DMS79 treated with DMSO at 0.1 percent for 48 hours (cell line): ENCODE measurements at places on chromosomes 12 and 14.

- DNase-seq = no peak
These were observed 16.9 kb upstream of the TFCP2 start for GRCh38 chr12:51189790-51190355.

GRCh38 chr14:44742202-44742601, 219.5 kb downstream of the KLHL28 start:
- no peak for DNase-seq

GRCh38 chr14:28097585-28097984, 669.0 kb upstream of the FOXG1 start:
- DNase-seq = no peak

DNA sequence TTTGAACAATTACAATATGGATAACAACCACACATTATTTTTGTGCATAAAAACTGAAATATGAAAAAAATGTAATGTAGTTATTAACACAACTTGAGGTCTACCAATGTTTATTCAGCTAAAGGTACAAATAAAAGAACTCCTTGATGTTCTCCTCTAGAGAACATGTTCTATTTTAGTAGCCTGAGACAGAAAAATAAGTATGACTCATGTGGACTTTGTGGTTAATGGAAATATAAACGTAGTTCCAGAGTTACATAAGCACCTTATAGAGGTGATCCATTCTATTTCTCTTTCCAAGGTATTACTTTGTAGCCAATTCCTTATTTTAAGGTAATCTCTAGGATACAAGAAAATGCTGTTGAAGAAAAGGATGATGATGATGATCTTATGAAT, 25.7 kb downstream of the ALKBH1 start:
- no peak for DNase-seq

- DNase-seq = no peak
These were observed 91.6 kb upstream of the PAWR start for GRCh38 chr12:79782172-79782900.

- DNase-seq = peak; percentile 24
These were observed 26.9 kb downstream of the DAAM1 start for GRCh38 chr14:59215322-59215721.

DNA sequence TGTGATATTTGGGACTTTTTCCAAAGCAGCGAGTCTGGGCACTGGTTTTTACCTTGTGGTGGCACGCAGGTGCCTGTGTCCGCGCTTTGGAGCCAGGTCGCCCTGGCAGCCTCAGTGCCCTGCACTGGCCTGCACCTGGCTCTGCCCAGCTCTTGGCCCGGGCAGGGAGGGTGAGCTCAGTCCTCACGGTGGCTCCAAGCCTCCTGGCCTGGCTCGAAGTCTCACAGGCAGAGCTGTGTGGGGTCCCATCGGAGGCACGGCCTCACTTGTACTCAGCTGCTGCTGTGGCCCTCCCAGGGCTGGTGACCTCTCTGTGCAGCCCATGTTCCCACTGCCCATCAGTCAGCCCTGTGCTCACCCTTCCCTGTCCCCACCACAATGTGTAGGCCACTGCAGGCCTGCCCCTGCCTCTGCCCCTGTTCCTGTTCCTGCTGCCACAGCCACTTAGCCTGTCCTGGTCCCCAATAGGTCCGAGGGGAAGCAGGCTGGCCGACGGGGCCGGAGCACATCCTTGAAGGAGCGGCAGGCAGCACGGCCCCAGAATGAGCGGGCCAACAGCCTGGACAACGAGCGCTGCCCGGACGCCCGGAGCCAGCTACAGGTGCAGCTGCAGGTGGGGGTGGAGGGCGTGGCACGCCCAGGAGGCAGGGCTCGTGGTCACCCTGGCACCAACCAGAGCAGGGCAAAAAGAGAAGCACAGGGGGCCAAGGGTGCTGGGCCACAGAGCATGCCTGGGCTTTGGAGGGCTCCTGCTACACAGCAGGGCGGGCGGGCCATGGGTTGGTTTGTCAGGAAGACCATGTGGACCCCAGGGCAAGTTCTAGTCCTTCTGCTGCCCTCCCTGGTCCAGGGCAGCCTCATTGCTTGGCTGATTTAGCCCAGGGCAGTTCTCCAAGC, 16.6 kb upstream of the TEX22 start:
- no peak for DNase-seq

DNA sequence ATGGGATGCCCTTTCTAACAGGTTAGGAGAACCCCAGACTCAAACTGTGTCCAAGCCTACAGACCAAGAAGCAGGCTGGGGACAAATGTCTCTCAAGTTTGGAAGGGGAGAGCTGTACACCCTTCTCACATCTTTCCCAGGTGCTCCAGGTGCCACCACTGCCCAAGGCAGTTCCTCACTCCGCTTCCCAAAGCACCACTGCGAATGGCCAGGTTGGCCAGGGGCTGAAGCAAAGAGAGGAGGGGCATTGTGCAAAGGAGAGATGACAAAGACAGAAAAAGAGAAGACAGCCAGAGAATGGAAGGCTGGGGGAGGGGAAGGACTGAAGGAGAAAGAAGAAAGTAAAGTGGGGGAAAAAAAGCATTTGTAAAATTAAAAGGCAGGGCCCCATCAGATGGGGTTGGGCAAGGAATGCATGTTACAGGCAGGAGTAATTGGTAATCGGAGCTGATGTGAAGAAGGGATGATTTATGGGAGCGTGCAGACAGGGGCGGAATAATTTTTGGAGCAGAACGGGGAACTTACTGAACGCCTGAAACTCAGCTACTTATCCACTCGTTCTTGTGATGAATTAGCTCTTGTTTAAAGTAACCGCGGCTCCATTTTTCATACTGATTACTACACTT, 165.8 kb downstream of the ESRRB start:
- DNase-seq = peak; percentile 77

- DNase-seq = no peak
These were observed 80.2 kb upstream of the SLC38A2 start for GRCh38 chr12:46452776-46453175.

GRCh38 chr12:119005913-119006312, 24.6 kb downstream of the SRRM4 start:
- no peak for DNase-seq

DNA sequence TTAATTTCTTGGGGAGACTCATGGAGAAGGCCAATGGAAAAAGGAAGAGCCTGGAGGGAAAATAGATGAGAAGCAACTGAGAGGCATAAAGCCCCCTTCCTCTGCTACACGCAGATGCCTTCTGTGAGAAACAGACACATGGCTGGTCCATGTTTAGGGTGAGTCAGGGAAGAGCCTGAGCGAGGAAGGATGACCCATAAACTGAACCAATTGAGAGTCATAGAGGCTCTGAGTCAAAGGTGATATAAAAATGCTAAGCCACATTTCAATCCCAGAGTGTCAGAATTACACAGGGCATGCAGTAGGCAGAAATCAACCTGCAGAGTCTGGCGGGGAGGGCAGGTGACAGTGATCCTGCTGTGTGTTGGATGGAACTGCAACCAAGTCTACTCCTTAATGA, 30.1 kb upstream of the NEDD1 start:
- DNase-seq = no peak

GRCh38 chr12:31301311-31301710, 24.6 kb downstream of the SINHCAF start:
- DNase-seq = no peak

DNA sequence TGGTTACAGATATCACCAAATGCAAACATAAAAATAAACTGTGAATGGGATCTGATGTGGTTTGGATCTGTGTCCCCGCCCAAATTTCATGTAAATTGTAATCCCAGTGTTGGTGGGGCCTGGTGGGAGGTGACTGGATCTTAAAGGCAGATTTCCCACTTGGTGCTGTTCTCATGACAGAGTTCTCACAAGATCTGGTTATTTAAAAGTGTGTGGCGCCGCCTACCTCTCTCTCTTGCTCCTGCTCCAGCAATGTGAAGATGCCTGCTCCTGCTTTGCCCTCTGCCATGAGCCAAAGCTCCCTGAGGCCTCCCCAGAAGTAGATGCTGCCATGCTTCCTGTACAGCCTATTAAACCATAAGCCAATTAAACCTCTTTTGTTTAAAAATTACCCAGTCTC, 47.8 kb downstream of the SLC25A21 start:
- no peak for DNase-seq

DNA sequence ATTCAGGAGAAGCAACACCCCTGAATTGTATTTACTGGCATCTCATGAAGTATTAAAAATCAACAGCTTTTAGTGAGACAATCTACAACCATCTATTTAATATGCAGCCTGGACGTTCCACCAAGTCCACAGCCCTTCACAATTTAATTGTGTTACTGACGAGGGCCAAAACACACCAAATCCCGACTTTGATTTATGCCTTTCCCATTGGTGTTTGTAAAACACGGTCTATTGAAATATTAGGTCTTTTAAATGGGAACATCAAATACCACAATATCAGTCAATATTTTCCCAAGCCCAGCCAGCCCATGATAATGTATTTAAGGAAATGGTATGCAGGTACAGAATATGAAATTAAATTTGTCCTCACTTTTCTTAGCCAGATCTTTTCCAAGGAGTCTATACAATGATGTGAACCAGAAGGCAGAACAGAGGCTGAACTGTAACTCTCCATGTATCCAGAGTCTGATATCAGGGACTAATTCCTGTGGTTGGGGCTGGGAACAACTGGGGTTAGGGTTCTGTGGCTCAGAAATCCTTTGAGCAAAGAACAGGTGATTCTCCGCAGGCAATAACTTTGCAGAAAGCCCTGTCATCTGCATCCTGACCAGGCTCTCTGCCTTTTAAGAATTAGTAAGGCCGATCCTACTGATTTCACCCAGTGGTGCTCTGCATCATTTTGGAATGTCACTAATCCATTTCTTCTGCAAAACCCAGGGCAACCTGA, 179.3 kb upstream of the GZMB start:
- DNase-seq = no peak

DNA sequence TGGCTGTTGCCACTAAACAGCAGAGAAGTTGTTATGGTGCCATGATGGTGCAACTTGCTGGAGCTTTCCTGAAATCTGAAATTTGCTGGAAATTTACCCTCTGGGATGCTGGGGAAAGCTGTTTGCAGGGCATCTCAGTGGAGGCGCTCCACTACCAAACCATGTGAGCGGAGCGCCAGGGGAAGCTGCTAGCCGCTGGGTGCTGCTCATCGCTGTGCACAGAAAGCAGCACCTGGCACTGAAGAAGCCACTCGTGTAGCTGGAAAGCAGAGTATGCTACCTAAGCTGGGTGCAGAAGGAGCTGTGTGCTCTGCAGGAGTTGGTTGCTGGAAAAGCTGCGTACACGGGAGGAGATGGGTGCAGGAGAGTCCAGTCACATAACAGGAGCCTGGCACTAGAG, 53.0 kb downstream of the MSRB3 start:
- DNase-seq = no peak

GRCh38 chr14:65550779-65551643, 138.5 kb downstream of the FUT8 start:
- DNase-seq = no peak

- DNase-seq = no peak
These were observed 24.8 kb upstream of the LGALS3 start for GRCh38 chr14:55103971-55104954.

DNA sequence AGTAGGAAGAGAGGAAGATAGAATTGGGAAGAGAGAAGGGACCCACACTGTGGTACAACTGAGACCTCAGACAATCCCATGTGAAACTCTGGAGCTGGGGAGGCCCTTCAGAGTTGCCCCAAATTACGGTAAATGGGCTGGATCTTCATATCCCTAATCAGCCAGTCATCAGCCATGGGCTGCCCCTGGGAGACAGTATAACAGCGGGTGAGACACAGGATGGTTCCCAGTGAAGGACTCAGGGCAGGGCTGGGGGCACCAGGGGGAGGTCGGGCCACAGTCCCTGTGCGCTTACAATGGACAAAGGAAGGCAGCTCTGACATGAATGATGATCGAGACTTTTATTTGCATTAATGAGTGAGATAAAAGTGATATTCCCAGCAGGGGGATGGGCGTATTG, 74.2 kb upstream of the BDKRB2 start:
- no peak for DNase-seq

DNA sequence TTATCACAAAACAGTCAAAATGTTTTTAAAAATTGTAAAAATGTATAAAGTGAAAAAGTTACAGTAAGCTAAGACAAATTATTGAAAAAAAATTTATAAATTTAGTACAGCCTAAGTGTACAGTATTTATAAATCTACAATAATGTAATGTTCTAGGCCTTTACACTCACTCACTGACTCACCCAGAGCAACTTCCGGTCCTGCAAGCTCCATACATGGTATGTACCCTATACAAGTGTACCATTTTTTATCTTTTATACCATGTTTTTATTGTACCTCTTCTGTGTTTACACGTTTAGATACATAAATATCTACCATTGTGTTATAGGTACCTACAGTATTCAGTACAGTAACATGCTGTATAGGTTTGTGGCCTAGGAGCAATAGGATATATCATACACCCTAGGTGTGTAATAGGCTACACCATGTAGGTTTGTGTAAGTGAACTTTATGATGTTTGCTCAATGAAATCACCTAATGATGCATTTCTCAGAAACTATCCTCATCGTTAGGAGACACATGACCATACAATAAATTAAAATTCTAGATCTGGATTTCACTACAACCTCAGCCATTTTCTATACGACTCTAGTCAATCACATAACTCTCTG, 66.8 kb downstream of the TXNDC16 start:
- DNase-seq = no peak

GRCh38 chr12:4490973-4491372, 45.4 kb upstream of the FGF6 start:
- DNase-seq = no peak

DNA sequence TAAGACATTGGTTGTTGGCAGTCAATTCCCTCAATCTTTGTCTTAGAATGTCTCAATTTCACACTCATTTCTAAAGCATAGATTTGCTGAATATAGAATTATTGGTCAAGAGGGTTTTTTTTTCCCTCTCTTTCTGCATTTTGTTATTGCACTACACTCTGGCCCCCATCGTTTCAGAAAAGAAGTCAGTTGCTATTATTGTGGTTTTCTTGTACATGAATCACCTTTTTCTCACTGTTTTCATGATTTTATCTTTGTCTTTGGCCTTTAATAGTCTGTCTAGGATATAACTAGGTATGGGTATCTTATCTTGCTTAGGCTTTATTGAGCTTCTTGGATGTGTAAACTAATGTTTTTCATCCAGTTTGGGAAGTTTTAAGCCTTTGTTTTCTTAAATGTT, 194.3 kb upstream of the DAAM1 start:
- DNase-seq = no peak

DNA sequence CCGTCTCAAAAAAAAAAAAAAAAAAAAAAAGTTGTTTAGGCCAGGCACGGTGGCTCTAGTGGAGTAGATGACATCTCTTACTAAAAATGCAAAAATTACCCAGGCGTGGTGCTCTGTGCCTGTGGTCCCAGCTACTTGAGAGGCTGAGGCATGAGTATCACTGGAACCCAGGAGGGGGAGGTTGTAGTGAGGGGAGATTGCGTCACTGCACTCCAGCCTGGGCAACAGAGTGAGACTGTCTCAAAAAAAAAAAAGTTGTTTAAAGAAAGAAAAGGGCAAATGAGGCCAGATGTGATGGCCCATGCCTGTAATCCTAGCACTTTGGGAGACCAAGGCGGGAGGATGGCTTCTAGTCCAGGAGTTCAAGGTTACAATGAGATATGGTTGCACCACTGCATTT, 36.6 kb upstream of the SPPL3 start:
- peak; percentile 13 for DNase-seq

GRCh38 chr12:45655186-45655585, 74.3 kb upstream of the ARID2 start:
- no peak for DNase-seq

- DNase-seq = peak; percentile 72
These were observed 33.8 kb upstream of the FGD4 start for GRCh38 chr12:32365473-32366064.

GRCh38 chr12:71159878-71160277, 2.1 kb upstream of the TSPAN8 start:
- DNase-seq = no peak
